ENCODE measurements at places on chromosomes 6 and 20.

DNA sequence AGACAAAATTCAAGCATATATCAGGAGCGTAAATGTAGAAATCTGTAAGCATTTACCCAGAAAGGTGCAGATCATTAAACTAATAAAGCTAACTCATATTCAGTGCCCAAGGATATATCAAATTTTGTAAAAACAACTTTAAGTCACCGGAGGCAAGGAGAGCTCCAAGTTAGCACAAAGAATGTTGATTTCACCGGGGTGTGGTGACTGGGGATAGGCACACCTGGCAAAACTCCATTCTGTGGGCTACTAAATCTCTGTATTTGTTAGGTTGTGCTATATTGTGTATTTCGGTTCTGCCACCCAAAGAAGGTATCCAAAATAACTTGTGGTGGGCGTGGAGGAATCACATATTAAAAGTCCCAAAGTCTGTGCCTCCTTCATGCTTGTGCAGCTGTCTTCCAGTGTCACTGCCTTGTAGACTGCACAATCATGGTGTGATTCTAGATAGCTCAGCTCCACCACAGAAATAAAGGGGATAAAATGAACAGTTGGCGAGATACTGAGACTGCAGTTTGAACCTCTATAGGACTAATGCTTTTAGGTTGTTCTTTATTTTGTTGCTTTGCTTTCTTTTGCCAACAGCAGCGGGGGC lies 111.6 kb downstream of the GMDS start:
- DNase-seq: no peak

DNA sequence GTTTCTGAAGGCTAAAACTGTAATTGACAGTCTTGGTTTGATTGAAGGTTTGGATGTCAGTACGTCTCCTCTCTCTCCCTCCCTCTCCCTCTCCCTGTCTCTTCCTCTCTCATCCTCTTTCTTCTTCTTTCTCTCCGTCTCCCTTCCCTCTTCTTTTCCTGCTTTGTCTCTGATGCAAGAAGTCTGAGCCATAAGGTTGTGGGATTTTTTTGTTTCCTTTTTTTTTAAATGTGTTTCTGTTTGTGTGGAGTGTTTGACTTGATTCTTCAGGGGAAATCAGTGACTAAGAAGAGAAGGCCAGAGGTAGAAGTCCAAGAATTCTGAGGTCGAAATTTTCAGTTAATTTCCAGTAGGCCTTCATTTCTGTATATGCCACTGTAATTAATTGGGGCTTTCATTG lies 111.9 kb downstream of the FOXO3 start:
- no peak for DNase-seq

DNA sequence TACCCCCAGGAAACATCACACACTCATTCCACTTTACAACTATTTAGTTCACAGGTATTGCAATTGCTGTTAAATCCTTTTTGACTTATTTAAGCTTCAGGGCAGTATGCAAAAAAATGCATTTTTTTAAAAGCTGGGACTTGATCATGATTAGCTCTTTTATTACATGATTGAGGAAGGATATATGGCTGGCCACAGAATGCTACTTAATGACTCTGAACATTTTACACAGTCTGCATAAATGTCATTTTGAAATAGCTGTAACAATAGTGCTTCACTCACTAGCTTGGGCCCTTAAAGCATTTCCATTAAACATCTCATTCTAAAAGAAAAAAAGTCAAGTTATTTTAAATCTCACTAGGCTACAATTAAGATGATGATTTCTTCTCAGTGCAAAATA lies 429.7 kb downstream of the FRK start:
- no peak for DNase-seq

- DNase-seq: no peak
Observed at GRCh38 chr6:168261234-168261633, 58.3 kb downstream of the DACT2 start.

DNA sequence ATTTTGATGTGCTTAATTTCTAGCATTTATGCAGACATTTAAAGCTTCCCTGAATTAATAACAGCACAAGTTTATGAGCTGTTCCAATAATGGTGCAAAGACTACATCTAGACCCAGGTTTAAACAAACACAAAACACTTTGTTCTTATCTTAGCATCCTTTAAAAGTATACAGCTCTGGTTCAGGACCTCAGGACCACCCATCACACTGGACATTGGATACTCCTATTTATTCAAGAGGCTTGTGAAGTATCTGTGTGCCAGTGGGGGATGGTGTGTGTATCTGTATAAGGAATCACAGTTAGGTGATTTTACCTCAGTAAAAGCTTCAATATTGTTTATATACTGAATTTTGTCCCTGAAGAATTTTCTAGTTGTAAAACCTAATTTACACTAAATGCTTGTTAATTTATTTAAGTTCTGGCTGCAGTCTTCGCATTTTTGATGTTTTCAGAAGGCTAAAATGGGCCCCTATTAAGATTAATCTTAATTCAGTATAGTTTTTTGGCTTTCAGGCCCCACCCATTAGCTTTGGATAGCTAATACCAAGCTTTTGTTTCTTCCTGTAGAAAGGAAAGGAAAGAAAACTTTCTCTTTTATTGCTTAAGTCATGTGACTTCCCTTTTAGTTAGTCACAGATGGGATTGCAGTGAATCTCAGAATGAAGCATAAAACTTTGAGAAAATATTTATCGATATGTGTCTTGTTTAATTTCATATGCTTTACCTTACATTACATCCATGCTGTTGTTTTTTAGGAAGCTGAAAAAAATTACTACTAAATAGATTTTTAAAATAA lies 13.1 kb downstream of the LIN28B start:
- peak; percentile 11 for DNase-seq

- DNase-seq: peak; percentile 48
Observed at GRCh38 chr6:137237413-137238170, 18.4 kb upstream of the IFNGR1 start.

DNA sequence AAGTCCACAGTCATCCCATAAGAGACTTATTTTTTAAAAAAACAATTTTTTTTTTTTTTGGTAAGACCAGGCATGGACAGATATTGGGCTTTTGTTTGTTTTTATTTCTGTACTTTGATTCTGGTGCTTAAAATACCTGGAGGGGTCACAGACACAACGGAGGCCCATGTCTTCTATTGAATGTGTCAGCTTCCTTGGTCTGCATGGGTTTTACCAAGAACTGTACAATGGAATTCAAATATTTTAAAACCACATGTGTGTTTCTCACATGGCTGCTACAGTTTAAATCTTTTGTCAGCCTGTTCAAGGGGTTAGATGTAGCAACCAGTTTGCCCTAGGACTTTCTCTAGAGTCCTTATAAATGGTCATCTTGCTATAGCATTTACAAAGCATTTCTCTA lies 139.8 kb downstream of the SOX4 start:
- DNase-seq: no peak

- DNase-seq: no peak
Observed at GRCh38 chr20:4664691-4665360, 56.9 kb upstream of the PRND start.

- no peak for DNase-seq
Observed at GRCh38 chr6:16296061-16296670, 57.8 kb downstream of the GMPR start.

GRCh38 chr6:162636167-162636566 lies 91.4 kb downstream of the PRKN start:
- DNase-seq: no peak

DNA sequence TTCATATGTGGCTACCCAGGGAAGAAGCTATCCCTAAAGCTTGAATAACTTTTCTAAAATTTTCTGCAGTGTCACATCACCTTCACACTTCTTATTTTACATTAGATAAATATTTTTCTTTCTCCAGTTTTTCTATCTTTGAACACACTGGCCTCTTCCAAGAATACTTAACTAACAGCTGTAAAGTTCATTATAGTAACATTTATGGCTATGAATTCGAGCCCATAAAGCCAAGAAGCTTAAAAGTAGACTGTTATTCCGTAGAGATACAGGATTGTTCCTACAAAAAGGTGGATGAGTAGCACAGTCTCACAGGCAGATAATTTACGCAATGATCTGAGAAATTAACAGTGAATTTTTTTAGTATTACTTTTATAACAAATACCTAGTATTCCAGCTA lies 55.7 kb upstream of the BMP5 start:
- DNase-seq: no peak

GRCh38 chr6:135535989-135536414 lies 38.5 kb upstream of the AHI1 start:
- DNase-seq: peak; percentile 30

DNA sequence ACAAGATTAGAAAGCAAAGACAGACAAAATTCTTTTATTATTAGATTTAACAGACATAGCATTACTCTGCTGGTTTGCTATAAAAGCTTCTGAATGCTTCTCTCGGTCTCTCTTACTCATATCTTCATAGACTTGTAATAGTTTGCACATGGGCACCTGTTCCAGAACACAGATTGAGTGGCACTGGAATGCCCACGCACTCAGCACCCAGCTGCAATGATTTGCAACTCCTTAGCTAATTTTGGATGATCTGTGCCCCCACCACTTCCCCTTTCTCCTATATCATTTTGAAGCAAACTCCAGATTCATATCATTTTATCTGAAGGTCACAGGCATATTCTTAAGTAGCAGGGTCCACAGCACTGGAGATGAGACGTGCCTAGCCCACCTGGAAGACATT lies 148.8 kb downstream of the CFAP61 start:
- DNase-seq: no peak

- DNase-seq: no peak
Observed at GRCh38 chr6:169852504-169853195, 101.2 kb downstream of the ERMARD start.

DNA sequence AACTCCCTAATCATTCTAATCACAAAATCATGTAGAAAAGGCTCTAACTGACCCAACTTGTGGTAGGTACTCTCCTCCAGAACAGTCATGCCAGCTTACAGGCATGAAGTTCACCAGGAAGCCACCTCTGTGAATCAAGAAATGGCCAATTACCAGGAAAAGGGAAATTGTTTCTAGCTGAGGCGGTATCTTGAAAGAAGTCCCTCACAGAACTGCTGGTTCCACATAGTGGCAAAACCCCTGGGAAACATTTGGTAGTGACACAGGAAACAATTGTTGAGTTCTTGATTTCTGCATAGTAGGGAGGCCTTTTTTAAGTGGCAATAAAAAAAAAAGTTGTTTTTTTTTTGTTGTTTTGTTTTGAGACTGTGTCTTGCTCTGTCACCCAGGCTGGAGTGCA lies 3.4 kb upstream of the ZHX3 start:
- DNase-seq: no peak

DNA sequence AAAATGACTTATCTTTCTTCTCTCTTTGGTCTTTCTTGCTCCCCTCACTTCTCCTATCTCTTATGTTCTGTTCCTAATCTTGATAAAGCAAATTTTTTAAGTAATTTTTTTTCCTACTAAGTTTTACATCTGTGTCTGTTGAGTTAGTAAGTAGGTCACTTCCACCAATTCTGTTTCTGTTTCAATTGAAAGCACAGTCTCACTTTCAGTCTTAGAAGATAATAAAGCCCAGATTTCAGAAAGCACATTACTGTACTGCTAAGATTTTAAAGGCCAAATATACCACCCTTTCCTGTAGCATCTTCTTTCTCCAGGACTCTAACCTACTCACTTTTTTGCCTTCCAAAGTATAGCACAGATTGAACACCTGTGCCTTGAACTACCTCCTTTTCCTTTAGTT lies 866.1 kb upstream of the ADGRB3 start:
- DNase-seq: no peak

DNA sequence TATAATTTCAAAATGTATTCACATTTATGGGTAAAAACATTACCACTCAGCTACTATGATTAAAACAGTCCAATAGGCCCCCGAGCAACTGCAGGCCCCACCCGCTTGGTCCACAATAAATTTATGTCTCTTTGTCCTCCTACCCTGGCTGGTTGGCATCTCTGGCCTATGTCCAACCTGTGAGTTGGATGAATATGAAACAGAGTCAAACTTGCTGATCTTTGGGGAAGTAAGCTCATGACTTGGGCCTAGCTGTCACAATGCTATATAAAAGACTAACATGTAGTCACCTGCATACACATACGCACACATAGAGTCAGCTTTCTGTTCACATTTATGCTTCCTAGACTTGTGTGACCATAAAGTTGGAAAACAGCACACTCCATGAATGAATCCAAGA lies 20.5 kb downstream of the MAP7 start:
- DNase-seq: no peak

- no peak for DNase-seq
Observed at GRCh38 chr6:140544431-140544830, 1170.0 kb upstream of the CITED2 start.

All from HTR-8/SVneo (cell line).